ENCODE measurements at places on chromosomes 2 and 18. TPM values are rescaled to one million over a fixed set of nuclear protein-coding genes. Genes with fewer than 3 reads are reported as not detected.

- peaks cover 16% of the 10 kb centered on the region for H3K4me1 ChIP-seq
- peak overlapping the region; percentile 7 for H3K27ac ChIP-seq
- peaks cover 16% of the 10 kb centered on the region for H3K36me3 ChIP-seq
- no peak for DNase-seq
- no peak overlapping the region for H3K4me3 ChIP-seq
Measured at GRCh38 chr2:237488901-237489860, 2.1 kb downstream of the MLPH start.

TFPI gene
- total RNA-seq: 152 TPM

DNA sequence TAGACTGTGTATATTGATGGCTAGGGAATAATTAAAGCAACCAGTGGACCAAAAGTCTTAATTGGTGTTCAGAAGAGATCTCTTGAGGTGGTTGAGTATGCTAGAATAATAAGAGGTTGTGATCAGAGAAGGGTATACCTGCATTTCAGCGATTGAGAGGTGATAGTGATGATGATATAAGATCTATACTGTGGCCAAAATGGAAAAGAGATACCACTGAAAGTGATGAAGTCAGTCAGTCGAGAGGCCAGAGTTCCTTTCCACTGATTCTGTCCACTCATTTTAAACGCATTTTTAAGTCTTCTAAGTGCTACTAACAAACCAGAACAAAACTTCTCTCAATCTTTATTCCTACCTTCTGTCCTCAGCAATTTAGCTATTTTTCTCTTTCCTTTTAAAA, 32.9 kb downstream of the ACTR3 start:
- peaks cover 19% of the 10 kb centered on the region for H3K36me3 ChIP-seq
- H3K4me1 ChIP-seq: no peaks in the 10 kb centered on the region
- no peak for DNase-seq
- H3K27ac ChIP-seq: no peak overlapping the region
- H3K27me3 ChIP-seq: no peaks in the 10 kb centered on the region

INHA gene
- total RNA-seq: 0.14 TPM

DNA sequence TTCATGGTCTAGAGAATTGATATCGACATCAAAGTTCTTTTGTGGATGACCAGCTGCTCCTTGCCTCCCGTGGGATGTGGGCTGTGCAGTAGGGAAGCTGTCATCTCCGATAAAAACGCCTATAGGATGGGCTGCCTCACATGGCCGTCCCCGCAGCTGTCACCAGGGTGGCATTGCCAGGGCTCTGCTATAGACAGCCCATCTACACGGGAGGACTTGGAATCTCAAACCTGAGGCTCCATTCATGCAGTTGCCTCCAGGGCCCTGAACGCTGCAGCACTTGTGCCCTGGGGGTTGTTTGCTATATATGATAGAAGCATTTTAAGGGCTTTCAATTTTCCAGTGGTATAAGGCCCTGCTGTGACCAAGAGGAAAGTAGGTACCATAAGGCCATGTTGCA, 183.1 kb downstream of the MYCN start:
- H3K4me1 ChIP-seq: no peaks in the 10 kb centered on the region
- H3K27ac ChIP-seq: no peak overlapping the region
- H3K27me3 ChIP-seq: no peaks in the 10 kb centered on the region
- DNase-seq: peak; percentile 25
- H3K4me3 ChIP-seq: no peak overlapping the region
- H3K36me3 ChIP-seq: no peaks in the 10 kb centered on the region

DNA sequence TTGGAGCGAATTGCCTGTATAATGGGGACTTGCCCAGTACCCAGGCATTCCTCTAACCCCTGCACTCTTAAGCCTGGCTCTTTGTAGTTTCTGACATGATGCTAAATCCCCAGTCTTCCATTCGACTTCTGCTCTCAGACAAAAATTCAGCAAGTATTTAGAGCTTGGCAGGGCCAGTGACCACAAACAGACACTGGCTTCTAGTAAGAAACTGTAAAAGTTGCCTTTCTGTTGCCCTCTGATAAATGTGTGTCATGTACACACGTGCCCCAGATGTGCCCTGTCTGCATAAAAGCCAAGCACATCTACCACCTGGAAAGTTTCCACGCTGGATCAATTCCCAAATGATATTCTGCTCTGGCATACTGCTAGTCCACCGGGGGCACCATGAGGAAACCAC, 18.0 kb downstream of the PAX3 start:
- H3K36me3 ChIP-seq: no peaks in the 10 kb centered on the region
- H3K4me3 ChIP-seq: no peak overlapping the region
- H3K27ac ChIP-seq: no peak overlapping the region

REG3G gene
- not detected for total RNA-seq

Data from liver (tissue), 10 donors.